Neural crest cell (in vitro differentiated cells): ENCODE measurements at places on chromosomes 3 and 15. TPM values are rescaled to one million over a fixed set of nuclear protein-coding genes. Genes with fewer than 3 reads are reported as not detected.

DNA sequence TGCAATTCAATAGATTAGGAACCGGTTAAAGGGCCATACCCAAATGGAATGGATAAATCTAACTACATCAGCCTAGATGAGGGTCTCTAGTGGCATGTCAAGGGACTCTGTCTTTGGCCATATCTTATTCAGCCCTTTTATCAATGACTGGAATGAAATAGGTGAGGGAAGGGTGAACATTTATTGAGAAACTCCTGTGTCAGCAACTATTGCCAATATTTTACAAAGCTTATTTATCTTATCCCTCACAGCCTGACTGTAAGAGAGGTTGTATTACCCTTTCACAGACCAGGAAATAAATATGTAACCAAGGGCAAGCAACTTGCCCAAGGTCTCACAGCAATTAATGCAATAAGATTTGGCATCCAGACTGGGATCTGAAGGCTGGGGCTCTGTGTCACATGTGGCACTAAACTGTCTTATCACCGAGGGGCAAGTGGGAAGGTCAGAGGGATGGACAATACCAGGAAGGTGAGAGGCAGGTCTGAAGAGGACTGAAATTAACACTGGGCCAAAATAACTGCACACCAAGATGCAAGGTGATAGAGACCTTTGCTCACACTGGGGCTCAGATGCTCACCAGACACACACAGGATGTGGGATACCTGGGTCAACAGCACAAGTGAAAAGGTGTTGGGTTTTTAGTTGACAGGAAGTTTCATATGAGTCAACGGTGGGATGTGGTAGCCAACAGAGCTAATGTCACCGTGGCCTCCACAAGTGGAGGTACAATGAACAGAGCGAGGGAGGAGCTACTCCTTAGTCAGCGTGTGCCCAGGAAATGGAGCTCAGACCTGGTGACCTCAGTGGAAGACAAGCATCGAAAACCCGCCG lies 261.3 kb downstream of the RPLP1 start:
- no peak for DNase-seq

DNA sequence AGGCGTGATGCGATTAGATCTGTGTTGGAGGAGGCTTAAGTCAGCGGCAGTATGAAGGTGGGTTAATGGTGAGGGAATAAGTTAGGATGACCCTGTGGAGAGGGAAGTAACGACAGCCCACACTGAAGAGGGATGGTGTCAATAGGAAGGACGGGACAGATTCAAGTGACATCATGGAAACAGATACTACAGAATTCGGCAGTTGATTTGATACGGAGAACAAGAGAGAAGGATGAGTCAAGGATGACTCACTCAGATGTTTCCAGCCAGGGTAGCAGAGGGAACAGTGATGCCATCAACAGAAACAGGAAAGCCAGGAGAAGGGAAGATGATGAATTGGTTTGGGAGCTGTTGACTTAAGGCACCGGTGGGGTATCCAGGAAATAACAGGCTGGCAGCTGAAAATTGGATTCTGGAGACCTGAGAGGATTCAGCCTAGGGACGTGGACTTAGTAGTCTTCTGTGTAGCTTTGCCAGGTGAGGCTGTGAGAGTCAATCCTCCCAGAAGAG lies 38.0 kb downstream of the SHC4 start:
- DNase-seq = no peak

DNA sequence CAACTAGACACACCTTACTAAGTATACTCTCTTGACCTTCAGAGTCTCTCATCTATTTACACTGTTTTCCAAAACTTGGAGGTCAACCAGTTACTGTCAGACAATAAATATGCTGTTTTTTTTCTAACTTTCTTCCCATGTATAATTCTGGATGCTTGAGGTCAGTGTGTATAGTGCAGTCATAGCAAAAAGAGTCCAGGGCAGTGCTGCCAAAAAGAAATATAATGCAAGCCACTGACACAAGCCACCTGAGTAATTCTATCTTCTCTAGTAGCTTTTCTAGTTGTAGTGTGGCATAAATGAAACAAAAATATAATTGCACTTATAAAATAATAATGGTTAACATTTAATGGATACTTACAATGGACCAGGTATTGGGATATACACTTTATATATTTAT lies 21.6 kb downstream of the GADL1 start:
- no peak for DNase-seq

DNA sequence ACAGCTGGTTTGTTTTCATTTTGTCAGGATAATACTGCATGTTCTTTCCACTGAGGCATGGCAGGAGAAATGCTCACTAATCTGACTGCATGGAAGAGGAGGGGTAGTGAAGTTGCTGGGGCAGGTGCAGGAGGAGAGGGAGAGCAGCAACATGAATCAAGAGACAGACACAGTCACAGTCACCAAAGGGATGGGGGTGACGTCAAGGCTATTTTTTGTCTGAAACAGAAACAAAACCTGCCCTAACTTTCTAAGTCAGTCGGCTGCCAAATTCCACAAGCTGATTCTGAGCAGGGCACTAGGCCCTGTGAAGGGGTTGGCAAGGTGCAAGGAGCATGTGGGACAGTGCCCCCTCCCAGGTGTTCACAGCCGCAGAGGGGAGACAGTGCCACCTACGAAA lies 186.6 kb upstream of the NSMCE3 start:
- no peak for DNase-seq

GRCh38 chr15:39172380-39173281 lies 408.2 kb upstream of the THBS1 start:
- no peak for DNase-seq

DNA sequence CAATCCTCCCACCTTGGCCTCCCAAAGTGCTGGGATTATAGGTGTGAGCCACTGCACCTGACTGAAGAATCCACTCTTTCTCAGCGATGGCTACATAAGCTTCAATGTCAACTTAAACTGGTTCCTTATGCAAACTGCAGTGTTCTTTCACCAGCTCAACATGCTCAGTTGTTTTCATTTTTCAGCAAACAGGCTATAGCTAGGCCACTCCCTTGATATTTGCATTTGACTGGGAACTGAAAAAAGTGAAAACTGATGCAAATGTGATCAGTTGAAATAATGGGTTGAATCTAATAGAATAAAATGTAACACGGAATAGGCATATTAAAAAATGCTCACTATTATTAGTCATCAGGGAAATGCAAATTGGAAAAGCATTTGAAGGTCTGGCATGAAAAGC lies 74.2 kb upstream of the GCNT3 start:
- DNase-seq = no peak

Gene SLC27A2
- total RNA-seq = 0.86 and 0.91 TPM in 2 replicates

Gene SPINK8
- total RNA-seq = not detected in 2 replicates

Gene TRAK1
- 41.0 and 42.6 TPM in 2 replicates for total RNA-seq

Gene GOLGA8O
- 0.45 TPM in 1 of 2 replicates, not detected in the other for total RNA-seq

Gene PLSCR2
- not detected in 2 replicates for total RNA-seq

Gene CAPN3
- total RNA-seq = 2.2 and 2.7 TPM in 2 replicates
